ENCODE measurements at places on chromosomes 13 and 19.

- DNase-seq, result no peak
These were observed 3.6 kb downstream of the ANO8 start for GRCh38 chr19:17331045-17331558.

- DNase-seq, result no peak
These were observed 33.9 kb downstream of the ACTL9 start for GRCh38 chr19:8664671-8665057.

DNA sequence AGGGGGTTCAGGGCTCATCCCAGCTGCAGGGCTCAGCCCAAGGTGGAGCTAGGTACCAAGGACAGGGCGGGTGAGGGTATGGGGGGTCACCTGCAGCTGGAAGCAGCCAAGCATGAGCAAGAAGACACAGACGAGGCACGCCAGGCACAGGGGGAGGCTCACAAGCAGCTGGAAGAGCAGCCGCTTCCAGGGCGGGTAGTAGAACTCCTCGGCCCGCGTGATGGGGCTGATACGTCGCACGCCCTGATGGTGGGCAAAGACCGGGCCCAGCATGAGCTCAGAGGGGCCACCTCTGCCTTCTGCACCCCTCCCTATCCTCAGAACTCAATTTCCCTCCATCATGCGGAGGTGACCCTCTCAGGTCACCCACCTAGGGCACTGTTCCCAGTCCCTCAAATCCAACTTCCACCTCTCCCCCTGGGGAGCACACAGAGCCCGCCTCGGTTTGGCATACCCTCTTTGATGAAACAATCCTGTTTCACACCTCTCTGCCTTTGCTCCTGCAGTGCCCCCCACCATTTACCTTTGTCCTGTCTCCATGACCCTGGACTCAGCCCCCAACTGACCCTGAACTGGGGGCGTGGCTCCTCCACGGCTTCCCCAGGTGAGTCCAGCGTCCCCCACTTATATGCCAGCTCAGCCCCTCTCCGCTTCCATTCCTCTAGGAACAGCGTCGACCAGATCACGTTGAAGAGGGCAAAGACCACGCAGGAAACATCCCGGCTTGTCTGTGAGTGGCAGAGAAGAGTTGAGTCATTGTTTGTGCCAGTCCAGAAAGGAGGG lies 4.2 kb downstream of the ANO8 start:
- DNase-seq, result no peak

- DNase-seq, result no peak
These were observed 257.5 kb upstream of the STARD13 start for GRCh38 chr13:33543089-33543459.

DNA sequence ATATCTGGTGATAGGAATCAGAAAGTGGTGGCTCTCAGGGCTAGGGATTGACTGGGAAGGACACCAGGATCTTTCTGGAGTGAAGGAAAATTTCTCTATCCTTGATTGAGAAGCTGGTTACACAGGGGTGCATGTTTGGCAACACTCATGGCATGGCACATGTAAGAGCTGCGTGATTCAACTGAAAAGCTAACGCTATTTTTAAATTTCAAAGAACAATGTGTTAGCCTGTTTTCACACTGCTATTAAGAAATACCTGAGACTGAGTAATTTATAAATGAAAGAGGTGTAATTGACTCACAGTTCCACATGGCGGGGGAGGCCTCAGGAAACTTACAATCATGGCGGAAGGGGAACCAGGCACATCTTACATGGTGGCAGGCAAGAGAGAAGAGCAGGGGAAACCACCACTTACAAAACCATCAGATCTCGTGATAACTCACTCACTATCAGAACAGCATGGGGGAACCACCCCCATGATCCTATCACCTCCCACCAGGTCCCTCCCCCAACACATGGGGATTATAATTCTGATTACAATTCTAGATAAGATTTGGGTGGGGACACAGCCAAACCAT lies 7.4 kb downstream of the SIGLEC8 start:
- DNase-seq, result no peak

DNA sequence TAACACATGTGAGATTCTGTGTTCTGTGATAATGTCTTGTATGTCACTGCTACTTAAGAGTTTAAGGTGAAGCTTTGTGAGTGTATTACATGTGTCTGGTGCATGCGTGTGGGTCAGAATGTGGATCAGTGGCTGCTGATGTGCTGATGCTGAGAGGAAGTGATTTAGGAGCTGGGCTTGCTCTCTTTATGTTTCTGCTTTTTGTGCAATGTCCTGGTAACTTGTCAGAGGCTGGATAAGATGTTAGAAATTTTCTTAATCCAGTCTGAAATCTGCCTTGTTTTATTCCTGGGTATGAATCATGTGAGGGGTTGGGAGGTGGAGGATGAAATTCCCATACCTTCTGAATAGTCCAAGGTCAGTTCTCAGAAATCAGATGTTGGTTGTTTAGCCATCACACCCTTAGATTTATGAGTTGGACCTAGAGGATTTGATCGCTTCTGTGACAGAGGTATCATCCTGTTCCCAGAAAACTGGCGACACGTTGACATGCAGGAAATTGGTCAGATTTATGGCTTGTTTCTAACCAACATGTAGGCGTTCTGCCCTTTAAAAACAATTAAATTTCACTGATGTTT lies 24.5 kb upstream of the CXCL17 start:
- DNase-seq, result no peak

GRCh38 chr13:35127466-35127865 lies 185.4 kb downstream of the NBEA start:
- DNase-seq, result no peak

DNA sequence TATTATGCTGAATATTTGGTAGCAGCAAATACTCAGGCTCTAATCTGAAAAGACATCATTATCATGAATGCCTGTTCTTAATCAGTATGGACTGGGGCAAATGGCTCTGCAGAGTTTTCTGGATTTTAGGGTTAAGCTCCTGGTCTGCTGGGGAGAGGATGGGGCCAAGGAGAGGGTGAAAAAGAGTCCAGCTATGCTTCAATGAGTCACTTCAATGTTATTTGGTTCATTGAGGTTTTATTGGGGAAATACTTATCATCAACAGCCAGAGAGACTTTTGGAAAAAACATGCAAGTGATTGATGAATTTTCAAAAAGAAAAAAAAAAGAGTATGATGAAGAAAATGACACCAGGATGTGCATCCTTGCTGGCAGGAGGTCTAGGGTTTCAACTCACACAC lies 278.3 kb downstream of the UQCRFS1 start:
- no peak for DNase-seq

DNA sequence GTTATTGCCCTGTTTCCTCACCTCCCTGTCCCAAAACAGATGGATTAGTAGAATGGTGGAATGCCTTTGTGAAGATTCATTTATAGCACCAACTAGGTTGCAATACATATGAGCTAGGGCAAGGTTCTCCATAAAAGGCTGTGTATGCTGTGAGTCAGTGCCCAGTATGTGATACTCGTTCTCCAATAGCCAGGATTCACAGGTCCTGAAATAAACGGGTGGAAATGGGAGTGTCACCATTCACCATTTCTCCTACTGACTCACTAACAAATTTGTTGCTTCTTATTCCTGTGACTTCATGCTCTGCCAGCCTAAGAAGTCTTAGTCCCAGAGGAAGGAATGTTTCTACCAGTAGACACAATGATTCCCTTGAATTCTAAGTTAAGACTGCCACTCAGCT lies 1745.4 kb downstream of the SLITRK1 start:
- DNase-seq, result no peak

DNA sequence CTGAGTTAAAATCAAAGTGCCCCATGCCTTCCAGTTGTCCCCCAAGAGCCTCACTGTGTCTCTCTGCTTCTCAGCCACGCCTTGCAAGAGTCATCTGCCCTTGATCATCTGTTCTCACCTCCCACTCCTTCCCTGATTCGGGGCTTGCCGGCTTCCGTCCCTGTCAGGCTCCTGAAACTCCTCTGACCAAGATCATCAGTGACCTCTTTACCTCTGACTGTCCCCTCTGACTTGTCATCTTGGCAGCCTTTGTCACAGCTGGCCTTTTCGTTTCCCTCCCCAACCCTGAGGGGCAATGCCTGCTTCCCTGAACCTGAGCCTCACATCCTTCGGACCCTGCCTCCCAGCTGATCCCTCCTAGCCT lies 66.3 kb downstream of the MAP4K1 start:
- no peak for DNase-seq

GRCh38 chr19:12913011-12913561 lies 6.0 kb downstream of the SYCE2 start:
- peak; percentile 87 for DNase-seq

DNA sequence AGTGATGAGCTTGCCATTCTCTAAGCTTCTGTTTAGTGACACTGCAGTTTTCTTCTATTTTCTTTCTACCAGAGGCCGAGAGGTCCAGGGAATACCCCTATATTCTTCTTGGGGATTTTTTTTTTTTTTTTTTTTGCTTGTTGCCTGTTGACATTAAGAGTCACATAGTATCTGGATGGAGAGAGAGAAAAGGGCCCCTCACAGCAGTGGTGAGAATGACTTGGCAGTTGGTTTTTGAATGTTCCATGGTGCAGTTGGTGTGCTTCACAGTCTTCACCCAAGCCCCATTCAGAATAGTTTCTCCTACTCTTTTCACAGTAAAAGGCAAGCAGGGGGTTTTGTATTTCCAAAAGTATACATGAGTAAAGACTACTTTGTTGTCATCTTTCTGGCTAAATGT lies 577.9 kb downstream of the LMO7 start:
- no peak for DNase-seq

DNA sequence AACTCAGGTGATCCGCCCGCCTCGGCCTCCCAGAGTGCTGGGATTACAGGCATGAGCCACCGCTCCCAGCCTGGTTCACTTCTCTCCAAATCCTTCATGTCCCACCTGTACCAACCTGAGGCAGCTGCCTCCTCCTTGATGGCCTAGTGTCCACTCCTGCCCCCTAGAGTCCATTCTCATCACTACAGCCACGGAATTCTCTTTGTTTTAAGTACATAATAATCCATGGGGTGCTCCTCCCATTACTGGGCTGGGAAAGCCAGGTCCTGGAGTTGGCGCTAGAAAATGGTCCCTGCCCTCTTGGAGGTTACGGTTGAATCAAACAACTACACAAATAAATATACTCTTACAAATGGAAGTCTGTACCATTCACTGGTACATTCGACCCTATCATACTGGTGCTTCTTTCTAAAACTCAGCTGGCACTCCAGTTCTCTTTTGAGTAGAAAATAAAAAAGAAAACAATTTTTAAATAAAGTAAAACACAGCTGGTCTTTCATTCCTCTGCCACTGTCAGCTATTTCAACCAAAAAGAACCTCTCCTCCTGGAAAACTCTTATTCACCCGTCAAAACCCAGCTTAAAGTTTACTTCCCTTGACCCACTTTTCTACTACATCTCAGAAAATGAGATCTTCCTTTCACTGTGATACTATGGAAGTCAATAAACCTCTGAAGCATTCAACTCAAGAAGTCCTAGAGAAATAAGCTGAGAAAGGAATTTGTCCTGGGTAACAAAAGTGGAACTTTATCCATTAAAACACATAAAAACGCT lies 22.4 kb upstream of the ARHGEF18 start:
- no peak for DNase-seq

GRCh38 chr13:20446405-20446804 lies 79.3 kb downstream of the CRYL1 start:
- no peak for DNase-seq

DNA sequence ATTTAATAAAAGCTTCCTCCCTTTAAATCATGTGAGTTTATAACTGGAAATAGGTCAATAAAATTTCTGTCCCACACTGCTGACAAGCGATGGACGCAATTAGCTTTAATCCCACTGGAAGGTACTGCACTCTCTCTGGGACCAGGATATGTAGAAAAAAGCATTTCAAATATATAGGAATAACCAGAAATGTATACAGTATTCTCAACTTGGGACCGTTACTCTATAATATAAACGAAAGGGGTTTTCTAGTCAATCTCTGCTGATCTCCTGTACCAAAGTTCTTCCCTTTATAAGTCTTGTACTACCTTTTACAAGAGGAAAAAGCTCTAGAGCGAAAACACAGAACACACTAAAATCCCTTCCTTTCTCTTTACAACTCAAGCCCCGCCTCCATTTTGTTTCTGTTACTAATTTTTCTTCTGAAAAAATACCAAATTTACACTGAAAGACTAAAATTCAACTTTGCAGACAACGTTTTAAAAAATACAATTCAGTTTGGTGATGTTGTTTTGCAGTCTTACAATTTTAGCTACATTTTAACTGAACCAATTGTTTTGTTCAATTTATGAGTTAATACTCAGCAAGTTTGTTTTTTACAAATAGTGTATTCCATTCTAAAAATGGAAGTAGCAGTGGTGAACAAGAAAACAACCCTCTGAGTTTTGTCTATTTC lies 1.7 kb upstream of the USPL1 start:
- no peak for DNase-seq

DNA sequence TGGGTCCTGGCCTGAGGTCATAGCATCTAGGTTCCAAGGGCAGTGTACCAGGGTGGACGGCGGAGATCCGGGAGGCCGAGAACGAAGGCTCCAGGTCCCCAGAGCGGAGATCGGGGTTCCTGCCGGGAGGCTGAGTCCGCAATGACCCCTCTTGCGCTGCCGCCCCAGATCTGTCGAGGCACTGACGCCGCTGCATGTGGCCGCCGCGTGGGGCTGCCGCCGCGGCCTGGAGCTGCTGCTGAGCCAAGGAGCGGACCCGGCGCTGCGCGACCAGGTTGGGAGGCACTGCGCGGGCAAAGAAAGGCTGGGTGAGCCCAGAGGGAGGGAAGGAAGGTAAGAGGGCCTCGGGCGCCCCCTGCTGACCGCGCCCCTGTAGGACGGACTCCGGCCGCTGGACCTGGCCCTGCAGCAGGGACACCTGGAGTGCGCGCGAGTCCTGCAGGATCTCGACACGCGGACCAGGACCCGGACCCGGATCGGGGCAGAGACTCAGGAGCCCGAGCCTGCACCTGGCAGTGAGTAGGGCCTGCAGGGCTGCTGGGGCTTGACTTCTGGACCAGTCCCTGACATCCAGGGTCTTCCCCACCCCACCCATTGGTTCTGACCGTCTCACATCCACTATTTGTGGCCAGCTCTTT lies 906 bp downstream of the ANKLE1 start:
- DNase-seq, result peak; percentile 86

DNA sequence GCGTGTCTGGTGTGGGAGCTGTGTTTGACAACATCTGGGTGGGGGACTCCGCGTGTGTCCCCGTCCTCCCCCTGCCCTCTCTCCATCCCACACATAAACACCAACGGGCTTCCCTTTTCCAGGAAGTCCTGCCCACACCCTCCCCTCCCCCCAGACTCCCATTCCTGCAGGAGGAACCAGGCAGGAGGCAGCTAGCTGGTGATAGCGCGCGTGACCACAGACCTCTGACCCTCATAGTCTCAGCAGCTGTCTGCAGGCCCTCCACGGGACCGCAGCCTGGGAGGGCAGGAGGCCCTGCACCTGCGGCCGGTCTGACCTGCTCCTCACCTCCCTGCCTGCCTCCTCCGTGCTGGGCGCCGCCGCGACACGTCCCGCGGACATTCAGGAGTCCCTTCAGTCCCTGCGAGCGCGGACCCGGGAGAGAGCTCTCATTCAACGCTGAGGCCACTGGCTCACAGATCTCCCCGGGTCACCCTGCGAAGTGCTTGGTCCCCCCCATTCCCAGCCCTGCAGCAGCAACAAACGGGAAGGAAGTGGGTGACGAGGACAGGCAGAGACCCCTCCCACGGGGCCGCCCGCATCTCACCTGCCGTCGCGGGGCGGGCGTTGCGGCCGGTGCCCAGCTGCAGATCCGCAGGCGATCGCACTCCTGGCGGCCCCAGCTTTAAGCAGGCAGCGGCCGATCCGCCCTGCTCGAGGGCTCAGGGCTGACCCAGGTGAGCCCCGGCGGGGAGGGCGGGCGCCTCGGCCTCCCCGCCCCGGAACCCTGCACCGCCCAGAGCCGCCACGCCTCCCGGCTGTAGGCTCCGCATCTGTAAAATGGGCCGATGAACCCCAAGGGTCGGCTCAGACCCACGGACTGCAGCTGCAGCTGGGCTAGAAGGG lies 1.1 kb upstream of the ACP5 start:
- DNase-seq, result no peak

- DNase-seq, result no peak
These were observed 34.9 kb upstream of the MCF2L start for GRCh38 chr13:112934078-112934477.
